ENCODE measurements at places on chromosomes 3 and 15.

GRCh38 chr3:11385326-11385725, 113.1 kb downstream of the ATG7 start:
- no peak for DNase-seq

GRCh38 chr15:49134683-49135341, 20.6 kb downstream of the COPS2 start:
- DNase-seq = no peak

DNA sequence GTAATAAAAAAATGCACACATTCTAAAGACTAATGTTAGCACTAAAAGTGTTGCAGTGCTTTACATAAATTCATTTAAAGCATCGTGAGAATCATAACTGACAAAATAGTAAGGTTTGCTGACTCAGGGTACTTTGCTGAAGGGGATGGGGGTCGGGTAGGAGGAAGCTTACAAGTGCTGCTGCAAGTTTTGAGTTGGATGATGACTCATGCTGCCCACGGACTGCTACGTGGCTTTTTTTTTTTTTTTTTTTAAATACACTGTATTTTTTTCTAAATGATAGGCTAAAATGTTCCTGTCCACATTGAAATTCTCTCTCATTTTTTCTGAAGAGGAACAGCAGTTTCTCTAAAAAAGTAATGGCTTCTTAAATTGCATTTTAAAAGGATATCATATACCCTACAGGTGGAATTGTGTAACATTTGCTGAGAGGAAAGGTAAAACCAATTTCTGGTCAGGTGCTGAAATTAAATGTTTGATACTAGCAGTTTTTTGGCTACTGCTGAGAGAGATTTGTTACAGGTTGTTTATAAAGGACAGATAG, 2.2 kb downstream of the MAPK6 start:
- DNase-seq = peak; percentile 83

DNA sequence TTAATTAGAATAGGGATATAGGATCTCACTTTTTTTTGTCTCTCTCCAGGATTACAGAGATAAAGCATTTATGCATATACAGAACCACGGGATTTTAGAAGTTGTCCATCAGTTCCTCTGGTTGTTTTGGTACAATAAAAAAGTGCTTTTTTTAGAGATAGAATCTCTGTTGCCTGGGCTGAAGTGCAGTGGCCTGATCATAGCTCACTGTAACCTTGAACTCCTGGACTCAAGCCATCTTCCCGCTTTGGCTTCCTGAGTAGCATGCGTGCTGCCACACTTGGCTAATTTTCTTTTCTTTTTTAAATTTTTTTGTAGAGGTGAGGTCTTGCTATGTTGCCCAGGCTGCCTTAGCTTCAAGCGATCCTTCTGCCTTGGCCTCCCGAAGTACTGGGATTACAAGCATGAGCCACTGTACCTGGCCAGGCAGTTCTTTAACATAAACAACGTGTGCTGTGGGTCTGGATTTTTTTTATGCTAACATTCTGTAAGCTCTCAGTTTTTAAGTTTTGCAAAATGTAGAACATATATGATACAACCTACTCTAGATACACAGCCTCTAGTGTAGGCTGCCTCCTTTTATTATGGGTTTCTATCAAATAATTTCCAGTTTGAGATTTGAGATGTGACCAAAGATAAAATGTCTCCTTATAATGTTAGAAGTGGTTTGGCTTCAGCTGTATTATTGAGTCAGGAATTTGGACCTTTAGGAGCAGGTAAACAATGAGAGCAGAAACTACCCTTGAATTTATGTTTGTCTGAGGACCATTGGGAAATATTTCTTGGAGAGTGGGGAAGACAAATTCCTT, 57.4 kb upstream of the ULK4 start:
- DNase-seq = no peak

DNA sequence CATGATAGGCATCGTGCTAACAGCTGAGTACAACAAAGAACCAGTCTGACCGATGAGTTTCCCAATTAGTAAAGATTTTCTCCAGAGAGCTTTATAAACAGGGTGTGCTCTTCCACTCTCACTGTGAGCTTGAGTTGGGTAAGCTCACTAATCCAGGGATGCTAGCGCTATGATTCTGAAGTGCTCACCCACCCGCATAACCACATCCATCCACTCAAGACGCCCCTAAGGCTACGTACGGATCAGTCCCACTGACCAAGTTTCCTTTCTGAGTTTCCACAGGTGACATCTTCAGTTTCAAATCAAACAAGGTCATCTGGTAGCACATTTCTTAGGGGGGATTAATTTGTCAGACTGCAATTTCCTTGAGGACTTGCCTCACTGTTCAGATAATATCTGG, 141.1 kb upstream of the ABI3BP start:
- DNase-seq = no peak

Measured in MG63 (cell line).